ENCODE measurements at places on chromosomes 3 and 15. TPM values are rescaled to one million over a fixed set of nuclear protein-coding genes. Genes with fewer than 3 reads are reported as not detected.

SRP14 gene
- polyA plus RNA-seq = 702 TPM

COL6A6 gene
- polyA plus RNA-seq = 1.1 TPM

IL17RD gene
- polyA plus RNA-seq = 2.4 TPM

CNTN3 gene
- polyA plus RNA-seq = 2.7 TPM

GRCh38 chr3:25235466-25235865 is 192.6 kb upstream of the RARB start:
- no peak for DNase-seq

- no peak for DNase-seq
These were observed 11.1 kb downstream of the LRCH3 start for GRCh38 chr3:197801891-197802778.

- no peak for DNase-seq
These were observed 172.8 kb downstream of the SUCNR1 start for GRCh38 chr3:152046280-152046679.
